ENCODE measurements at places on chromosomes 12 and 14.

DNA sequence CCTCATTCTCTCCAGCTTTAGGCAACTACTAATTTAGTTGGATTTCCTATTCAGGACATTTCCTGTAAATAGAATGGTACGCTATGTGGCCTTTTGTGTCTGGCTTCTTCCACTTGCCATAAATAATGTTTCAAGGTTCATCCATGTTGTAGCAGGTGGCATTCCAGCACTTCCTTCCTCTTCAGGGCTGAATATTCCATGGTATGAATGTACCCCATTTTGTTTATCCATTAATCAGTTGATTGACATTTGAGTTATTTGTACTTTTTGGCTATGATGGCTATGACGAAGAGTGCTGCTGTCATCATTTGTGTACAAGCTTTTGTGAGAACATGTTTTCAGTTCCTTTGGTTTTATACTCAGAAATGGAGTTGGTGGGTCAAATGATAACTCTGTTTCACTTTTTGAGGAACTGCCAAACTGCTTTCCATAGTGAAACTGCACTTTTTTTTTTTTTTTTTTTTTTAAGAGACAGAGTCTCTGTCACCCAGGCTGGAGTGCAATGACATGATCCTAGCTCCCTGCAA is 6.5 kb upstream of the CDK2AP1 start:
- DNase-seq, result no peak

- no peak for DNase-seq
These were observed 342.7 kb downstream of the PRKD1 start for GRCh38 chr14:29584992-29585391.

- DNase-seq, result no peak
These were observed 23.1 kb upstream of the P2RX4 start for GRCh38 chr12:121186826-121187225.

DNA sequence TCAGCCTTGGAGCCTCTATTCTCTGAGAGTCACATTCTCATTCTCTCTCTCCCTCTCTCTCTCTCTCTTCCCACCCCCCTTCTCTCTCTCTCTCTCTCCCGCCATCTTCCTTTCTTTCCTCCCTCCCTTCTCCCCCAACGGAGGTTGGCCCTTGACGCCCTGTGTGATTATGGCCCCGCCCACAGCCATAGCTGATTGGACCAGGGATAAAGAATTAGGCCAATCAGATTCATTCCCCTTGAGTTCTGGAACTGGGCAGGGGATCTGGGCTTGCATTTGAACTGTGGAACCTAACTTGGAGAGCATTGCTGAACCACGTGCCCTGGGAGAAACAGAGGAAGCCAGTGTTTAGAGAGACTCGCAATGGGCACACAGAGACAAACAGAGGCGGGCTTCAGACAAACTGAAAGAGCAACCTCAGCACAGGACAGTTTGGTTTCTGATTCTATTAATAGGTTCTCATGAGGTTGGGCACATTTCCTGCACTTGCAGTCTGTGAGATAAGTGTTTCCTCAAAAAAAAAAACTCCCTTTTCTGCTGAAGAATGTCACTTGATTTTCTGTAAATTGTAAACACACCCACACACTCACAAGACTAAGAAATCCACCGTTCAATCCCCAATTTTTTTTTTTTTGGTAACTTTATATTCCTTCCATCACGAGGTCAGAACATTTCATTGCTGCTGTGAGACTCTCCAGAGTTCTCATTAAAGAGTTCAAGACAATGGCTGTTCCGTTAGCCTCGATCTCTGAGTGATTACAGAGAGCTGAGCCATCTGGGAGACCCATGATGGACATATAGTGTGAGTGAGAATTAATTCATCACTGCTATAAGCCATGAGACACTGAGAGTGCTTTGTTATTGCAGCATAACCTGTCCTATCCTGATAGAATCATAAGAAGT is 3.5 kb upstream of the P2RX7 start:
- peak; percentile 94 for DNase-seq

DNA sequence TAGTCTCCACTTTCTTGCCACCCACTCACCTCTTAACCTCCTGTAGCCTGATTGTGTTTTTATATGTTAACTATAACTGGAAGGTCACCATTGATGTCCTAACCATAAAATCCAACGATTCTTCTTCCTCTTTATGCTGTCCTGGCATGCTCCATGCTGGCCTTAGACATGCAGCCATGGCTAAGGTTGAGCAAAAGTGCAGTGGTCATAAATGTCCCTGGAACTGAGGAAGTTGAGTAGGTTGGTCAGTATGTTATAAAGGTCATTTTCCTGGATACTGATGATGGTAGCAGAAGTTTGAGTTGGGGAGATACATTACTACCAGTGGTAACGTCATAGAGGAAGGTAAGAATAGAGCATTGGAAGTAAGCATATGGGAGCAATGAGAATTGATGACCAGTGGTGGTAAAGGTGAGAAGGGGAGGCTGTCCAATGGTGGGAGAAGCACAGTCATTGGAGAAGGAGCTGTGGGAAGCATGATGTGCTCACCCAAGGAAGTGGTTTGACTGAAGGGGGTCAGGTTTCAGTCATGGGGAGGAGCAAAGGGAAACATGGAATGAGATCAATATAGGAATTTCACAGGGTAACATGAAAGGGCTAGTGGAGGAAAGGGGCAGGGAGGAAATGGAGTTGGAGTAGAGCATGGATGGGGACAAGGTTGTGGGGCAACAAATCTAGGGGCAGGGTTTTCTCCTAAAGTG is 240.8 kb downstream of the DACT1 start:
- no peak for DNase-seq

DNA sequence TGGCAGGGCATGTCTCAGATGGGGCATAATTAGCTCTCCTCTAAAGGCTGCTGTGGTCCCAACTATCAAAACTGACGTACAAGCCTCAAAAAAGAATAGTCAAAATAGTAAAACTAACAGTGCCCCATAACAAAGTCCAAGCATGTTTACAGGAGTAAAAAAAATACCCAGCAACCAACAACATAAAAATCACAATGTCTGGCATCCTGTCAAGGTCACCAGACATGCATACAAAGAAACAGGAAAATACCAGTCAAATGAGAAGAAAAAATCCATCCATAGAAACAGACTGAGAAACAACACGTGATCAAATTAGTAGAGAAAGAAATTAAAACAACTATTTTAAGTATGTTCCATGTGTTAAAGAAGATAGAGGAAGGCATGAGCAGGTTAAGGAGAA is 131.2 kb upstream of the C14orf180 start:
- DNase-seq, result no peak

- no peak for DNase-seq
These were observed 672.9 kb downstream of the BCL11B start for GRCh38 chr14:98599082-98599481.

DNA sequence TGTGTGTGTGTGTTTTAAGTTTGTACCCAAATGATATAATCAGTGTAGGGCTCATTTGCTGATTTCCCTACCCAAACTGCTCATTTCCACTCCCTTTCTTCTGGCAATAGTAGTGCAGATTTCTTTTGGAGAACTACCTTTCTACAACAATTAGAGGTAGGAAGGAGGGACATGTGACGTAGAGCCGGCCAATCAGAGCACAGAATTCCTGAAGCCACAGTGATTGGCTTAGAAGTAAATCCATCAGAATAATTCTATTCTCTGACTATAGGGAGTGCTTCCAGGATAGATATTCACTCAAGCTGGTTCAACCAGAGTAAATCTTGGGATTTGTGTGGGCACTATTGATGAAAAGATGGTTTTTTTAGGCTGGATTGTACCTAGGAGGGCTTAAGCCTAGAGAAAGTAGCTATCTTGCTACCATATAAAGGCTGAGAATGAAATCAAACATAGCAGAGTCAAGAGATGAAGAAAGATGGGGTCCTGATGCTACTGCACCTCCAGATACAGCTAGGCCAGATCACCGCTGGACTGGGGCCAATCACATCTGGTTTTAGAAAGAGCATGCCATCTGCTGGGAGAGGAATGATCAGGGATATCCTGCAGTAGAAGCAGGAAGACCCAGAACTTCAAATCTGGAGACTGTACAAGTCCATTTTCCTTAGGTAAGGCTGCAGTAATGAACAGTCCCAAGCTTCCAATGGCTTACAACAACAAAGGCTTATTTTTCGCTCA is 54.1 kb upstream of the NUAK1 start:
- DNase-seq, result no peak

GRCh38 chr12:113384778-113385177 is 18.9 kb downstream of the SDS start:
- no peak for DNase-seq

- no peak for DNase-seq
These were observed 32.4 kb downstream of the TTC8 start for GRCh38 chr14:88856786-88857366.

GRCh38 chr12:24062642-24063245 is 113.3 kb upstream of the SOX5 start:
- no peak for DNase-seq

All from substantia nigra (tissue), 51 donors.